ENCODE measurements at places on chromosomes 6 and 20.
A peak's percentile ranks its signal among the peaks of the same experiment; 100 is the strongest.

DNA sequence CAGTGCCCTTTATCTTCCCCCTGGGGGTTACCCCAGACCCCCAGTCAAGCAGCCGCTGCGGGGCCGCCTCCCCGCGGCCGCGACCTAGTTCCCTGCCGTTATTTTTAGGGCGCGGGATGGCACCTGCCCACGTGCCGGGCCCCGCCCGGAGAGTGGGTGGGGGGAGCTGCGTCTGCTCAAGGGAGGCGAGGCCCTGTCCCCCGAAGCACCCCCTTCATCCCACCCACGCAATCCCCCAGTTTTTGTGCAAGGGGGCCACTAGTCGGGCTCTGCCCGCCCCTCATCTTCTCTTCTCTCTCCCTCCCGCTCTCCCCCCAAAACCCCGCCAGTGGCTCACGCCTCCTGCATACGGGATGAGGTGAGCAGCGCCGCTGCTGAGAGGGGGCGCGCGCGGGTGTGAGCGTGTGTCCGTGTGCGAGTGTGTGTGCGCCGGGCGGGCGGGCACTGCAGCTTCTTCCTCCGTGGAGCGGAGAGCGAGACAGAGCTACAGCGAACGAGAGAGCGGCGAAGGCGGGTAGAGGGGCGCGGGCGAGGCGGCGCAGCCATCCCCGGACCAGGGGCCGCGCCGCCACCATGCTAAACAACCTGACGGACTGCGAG, at the start of gene SLC12A5:
SLC12A5 (plus strand) TSS at position 444 of the 600 bp plus-strand sequence; CDS start at position 574, 130 bp downstream.
- DNase-seq = no peak

DNA sequence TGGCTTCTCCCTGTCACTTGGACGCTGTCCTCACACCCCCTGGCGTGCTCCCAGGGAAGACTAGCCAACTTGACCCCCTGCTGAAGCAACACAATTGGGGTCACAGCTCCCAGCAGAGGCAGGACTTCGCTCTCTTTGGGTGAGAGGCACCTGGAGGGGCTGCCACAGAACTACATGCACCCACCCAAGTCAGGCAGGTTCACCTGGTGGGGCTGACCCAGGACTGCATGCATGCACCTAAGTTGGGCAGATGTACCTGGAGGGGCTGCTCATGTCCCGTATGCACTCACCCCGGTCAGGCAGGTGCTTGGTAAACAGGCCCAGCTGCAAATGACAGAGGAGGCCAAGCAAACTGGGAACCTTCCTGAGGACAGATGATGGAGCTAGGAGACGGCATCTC, 154.3 kb upstream of the RPS6KA2 start:
- DNase-seq = no peak

DNA sequence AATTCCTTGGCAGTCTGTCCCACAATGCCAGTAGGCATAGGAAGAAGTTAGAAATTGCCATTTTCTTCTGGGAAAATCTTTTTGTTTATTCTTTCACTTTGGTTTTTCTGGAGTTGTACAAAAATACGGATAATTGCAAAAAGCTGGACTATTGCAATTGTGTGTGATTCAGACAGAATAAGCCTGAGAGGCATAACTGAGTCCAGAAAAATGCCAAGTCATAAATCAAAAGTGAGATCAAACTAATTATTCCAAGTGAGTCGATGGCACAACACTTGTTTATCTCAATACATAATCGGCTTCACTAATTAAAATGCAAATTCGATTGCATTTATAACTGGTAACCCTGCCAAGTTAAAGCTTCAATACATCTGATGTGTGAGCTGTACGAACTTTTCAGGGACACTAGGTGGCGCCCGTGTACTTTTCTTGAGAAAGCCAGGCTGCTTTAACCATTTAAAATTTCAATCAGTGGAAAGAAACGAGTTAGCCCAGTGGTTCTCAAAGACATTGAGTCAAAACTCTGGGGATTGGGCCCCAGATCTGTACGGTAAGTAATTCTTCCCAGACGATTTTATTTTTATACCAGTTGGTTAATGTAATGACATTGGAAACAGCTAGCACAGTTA, 102.6 kb downstream of the LAMP5 start:
- no peak for DNase-seq

DNA sequence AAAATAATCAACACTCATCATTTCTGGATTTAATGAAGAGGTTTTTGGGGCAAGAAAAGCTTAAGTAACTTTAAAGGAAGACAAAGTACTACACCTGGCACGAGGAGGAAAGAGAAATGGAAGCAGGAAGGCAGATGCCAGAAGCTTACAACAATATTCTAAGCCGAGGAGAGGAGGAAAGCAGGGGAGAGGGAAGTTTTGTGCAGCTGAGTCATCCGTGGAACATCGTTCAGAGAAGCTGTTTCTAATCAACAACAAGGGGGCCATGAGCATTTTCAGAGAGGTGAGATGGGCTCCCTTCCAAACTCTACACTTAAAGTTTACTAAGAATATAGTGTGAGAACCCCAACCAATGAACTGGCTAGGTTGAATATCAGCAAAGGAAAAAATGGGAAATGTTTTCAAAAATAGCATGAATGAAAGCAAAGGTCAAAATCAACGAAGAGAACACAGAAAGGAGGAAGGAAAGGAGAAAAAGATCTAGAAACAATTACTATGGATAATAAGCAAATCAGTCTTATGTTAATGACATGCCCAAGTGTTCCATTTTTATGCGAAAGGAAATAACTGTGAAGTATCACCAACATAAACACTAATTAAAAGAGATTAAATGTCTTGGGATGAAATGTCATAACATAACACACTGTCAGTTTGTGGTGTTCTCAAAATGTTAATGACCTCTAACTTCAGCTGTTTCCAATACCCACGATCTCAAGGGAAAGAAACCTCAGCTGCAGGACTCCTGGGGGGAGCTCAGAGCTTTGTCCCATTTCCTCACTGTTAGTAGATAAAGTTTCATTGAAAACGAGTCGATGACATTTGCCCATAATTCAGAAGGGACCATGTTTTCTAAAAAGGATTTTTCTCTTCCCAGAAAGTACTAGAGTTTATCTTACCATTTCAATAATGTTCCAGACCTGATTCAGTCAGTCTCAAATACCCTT, 203.4 kb upstream of the STXBP5 start:
- DNase-seq = no peak

DNA sequence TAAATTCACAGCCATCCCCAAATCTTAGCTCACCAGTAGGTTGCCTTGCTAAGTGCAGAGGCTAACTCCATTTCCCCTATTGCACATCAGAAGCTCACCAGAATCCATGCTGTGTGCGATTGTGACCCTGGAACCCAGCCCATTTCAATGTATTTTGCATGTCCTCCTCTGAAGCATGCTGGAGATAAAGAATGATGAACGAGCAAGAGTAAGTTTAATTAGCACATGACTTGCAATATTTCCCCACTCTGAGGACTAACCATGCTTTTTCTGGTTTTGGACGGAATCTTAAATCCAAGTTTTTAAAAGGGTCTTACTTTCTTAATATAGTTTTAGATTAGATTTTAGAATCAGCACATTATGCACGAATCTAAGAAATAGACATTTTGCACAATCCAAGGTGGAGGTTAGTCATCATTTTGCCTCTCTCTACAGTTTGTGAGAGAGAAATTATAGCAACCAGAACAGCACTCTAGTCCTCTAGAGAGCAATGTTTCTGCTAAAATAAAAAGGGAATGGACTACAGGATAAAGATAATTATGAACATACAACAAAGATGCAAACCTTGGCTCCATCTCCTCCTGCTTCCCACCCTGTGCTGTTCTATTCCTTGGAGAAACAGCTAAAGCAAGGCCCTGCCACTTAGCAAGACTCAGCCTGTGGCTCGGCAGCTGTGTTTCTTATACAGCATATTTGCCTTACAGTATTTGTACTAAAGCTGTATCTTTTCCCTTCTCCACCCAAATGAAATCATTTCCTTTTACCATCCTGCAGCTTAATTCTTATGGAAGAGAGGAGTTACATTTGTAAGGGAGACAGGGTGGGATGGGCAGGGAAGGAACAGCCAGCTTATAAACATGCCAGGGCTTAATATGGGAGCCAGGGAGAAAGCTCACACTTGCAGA, 24.9 kb upstream of the LAMA4 start:
- DNase-seq = no peak

- DNase-seq = peak; percentile 54
These were observed 67.4 kb downstream of the ALDH8A1 start for GRCh38 chr6:134882426-134883038.

DNA sequence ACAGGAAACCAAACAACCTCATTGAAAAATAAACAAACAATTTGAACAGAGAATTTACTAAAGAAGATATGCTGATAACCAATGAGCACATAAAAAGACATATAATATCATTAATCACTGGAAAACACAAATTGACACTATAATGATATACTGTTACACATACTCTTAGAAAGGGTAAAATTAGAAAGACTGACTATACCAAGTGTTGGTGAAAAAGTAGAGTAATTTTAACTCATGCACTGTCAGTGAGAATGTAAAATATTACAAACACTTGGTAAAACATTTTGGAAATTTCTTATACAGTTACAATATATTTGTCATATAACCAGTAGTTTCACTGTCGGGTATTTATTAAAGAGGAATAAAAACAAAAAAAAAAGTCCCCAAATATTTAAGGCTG, 1139.2 kb upstream of the GJE1 start:
- DNase-seq = no peak

GRCh38 chr20:4978050-4978918, 23.0 kb downstream of the SLC23A2 start:
- DNase-seq = peak; percentile 70

GRCh38 chr20:22390543-22390903, 193.8 kb downstream of the FOXA2 start:
- no peak for DNase-seq

Measured in retinal pigment epithelial cell (primary cell).